ENCODE measurements at places on chromosomes 16 and 17. TPM values are rescaled to one million over a fixed set of nuclear protein-coding genes. Genes with fewer than 3 reads are reported as not detected.

Gene TOM1L1
- total RNA-seq = 127 TPM

GRCh38 chr17:80951121-80952090, 40.2 kb upstream of the CHMP6 start:
- no peak for DNase-seq

DNA sequence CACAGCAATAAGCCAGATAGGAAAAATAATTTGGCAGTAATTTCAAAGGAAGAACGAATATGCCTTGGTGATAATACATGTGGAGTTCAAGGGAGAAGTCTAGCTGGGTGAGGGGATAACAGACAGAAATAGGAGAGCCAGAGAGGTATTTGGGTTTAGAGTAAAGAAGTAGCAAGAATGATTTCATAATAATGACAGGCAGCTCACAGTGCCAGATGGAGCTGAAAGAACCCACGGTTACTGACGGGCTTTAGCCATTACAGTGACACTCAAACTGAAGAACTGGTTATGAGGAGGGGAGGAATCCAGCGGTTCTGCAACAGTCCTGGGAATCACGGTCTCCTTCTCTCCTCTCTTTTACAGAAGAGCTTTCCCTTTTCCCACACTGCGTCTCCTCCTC, 2.2 kb downstream of the OR4D1 start:
- no peak for DNase-seq

Gene BIRC5
- total RNA-seq = 0.50 TPM

Measured in renal cortical epithelial cell (primary cell).